ENCODE measurements at places on chromosomes 7 and 10.

GRCh38 chr10:132872658-132873057 lies 69.7 kb downstream of the CFAP46 start:
- DNase-seq, result no peak

GRCh38 chr10:57952741-57953140 lies 315.0 kb downstream of the IPMK start:
- DNase-seq, result peak; percentile 46

GRCh38 chr7:25456467-25457171 lies 228.3 kb upstream of the NPVF start:
- no peak for DNase-seq

DNA sequence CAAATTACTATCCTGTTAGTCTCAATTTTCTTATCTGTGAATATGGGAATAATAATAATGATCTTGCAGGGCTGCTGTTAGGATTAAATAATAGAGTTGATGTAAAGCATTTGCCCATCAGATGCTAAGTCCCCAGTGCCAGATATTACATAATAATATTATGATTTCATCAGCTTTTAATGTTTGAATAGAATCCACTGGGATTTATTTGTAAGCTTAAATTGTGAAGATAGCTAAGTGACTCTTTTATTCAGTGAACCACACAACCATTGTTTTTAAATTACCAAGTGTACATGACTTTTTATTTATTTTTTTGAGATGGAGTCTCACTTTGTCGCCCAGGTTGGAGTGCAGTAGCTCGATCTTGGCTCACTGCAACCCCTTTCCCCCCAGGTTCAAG lies 510.3 kb upstream of the DPP6 start:
- DNase-seq, result no peak

- DNase-seq, result no peak
Observed at GRCh38 chr7:41116817-41117216, 586.1 kb downstream of the INHBA start.

DNA sequence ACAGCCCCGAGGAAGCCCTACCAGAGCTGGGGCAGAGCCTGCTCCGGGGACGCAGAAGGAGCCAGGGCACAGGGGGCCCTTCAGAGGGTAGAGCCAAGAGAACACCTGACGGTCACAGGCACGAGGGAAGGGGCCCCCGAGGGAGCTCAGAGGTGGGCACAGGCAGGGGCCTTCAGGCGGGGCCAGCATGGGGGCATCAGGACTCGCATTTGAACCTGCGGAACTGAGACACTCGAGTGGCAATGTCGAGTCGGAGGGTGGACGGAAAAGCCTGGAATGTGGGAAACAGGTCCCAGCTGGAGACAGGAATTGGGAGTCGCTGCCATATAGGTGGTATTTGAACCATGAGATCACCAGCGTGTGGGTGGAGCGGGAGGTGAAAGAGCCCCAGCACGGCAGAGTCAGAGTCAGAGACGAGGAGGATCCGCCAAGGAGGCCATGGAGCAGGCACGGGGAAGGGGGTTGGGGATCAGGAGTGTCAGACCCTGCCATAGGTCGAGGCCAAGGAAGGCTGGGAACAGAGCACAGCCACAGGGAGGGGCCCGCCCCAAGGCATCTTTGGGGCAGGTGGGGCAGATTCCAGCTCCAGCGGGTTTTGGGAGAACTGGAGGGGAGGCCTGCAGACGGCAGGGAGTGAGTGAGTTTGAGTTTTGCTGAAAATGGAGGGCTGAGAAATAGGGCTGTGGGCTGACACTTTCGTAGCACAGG lies 13.8 kb downstream of the STK32C start:
- DNase-seq, result no peak

DNA sequence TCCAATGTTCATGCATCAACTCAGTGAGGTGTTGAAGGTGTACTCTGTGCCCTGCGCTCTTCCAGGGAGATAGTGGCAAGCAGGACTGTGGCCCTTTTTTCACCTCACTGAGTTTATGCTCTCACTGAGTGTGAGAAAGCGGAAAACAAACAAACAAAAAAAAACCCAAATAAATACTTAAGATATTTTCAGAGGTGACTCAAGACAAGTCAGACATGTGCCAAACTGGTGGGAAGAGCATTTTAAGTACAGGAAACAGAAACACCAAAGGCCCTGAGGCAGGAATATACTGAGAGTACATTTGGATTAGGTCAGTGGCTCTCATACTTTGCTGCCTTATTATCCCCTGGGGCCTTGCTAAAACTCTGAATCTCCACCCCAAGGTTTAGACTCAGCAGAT lies 111.9 kb upstream of the IGFBP3 start:
- DNase-seq, result peak; percentile 2

DNA sequence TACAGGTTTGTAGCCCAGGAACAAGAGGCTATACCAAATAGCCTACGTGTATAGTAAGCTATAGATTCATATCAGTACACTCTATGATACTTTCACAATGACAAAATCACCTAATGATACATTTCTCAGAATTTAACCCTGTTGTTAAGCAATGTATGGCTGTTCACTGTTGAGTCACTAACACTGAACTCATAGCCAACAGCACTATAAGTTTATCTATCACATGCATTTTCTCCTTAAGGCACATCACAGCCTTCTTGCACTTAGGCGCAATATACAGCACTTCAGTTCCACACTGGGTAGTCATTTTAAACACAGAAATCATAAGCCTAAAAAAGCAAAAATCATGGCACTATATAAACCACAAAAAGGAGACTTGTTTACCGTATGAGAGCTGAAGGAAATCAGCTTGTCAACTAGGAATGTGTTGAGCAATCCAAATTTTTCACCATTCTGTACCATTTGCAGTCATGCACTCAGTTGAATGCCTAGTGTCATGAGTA lies 45.6 kb downstream of the ZNF438 start:
- DNase-seq, result no peak

GRCh38 chr10:72066318-72067284 lies 21.8 kb downstream of the SPOCK2 start:
- DNase-seq, result no peak

DNA sequence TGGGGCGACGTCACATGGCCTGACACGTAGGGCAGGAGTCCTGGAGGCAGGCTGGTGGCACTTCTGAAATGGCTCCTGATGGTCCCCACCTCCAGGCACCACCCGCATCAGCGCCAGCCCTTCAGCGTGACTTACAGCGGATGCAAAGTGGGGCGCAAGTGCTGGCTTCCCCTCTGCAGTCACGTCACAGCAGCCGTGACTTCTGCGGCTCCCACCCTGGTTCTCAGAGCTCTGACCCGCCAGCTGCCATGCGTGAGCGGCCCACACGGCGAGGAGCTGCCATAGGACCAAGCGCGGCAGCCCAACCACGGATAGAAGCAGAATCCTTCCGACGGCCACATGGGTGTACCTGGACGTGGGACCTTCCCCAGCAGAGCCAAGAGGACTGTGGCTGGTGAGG lies 159.0 kb downstream of the ELFN1 start:
- no peak for DNase-seq

DNA sequence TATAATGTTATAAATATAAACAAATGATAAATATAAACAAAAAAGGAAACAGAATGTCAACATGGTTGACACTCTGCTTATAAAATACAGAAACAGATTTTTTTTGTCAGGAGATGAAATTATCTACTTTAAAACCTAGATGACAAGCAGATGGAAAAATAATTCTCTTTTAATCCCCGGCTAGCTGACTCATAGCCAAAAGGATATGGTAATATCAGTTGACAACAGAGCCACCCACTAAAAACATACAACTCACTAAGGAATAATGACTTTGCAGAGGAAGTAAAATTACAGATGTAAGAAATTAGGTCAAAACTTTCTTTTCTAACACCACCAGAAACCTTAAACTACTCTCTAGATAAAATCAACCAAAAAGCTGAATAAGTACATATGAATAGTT lies 131.1 kb upstream of the ABCB5 start:
- DNase-seq, result no peak

GRCh38 chr10:50593523-50594376 lies 30.0 kb downstream of the SGMS1 start:
- DNase-seq, result peak; percentile 73

DNA sequence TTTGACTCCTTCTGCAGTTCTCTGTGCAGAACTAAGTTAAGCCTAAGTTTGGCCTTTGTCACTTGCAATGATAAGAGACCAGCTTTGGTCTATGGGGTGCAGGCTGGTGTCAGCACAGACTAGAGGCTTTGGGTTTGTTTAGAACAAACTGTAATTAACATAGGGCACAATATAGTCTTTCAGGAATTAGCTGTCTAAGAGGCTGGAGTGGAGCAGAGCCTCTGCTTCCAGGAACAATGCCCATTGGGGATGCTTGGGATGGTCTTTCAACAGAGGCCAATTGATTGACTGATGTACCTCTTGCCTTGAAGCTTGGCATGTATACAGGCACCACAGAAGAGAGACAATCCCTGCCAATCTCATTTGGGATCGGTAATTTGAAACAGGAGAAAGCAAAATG lies 4.7 kb downstream of the SUFU start:
- DNase-seq, result no peak

DNA sequence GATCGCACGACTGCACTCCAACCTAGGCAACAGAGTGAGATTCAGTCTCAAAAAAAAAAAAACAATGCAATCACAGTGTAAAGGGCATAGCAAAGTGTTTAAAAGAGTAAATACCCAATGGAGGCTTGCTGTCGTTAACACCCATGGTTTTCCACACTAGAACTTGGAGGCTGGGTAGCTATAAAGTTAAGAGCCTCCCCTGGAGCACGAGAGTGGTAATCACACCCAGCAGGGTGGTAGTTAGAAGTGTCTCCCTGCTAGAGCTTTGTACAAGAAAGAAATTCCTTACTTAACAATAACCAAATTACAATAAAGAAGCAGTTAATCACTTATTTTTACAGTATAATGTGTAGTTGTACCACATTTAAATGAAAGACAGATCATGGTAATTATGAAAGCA lies 1078.9 kb downstream of the NRG3 start:
- no peak for DNase-seq

DNA sequence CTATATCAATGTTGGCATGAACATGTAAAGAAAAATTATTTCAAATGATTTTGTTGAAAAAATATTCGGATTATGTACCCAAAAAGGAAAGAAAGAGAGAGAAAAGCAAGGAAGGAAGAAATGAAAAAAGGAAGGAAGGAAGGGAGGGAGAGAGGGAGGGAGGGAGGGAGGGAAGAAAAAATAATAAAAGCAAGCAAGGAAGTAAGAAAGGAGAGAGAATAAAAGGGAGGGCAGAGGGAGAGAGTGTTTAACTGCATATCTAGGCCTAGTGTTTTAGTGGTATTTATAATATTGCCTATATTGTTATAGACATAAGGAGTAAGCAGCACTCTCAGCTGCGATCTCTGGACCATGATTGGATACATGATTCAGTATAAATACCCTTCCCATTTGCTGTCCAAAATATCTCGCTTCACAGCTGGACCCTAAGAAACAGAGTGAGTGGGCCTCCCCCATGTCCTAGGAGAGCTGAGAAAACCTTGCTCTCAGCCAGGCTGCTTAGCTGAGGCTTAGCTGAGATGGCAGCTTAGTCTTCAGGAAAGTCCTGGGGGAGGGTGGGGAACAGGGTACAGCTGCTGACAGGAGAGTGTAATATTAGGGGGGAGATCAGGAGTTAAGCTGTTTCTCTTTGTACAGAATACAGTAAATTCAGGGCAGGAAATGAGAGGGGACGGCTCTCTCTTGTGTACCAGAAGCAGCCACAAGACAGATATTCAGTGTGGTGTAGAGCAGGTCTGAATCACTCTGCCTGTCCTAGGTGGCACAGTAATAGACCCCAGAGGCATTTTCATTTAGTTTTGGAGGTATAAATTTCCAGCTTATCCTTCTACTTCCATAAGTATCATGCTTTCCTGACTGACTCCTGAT lies 66.8 kb upstream of the TARP start:
- no peak for DNase-seq

DNA sequence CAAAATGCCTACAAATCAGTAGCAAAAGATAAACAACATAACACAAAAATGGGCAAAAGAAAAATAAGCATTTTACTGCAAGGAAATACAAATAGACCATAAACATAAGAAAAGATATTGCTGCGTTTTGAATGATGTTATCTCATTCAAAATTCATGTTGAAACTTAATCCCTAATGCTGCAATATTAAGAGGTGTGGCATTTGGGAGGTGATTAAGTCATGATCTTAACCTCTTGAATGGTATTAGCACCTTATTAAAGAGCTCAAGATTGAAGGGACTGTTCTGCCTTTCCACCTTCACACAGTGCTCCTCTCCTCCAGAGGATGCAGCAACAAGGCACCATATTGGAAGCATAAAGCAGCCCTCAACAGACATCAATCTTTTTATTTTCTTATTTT lies 12.4 kb upstream of the TNKS2 start:
- DNase-seq, result no peak

- no peak for DNase-seq
Observed at GRCh38 chr7:105751054-105751453, 125.3 kb downstream of the ATXN7L1 start.

DNA sequence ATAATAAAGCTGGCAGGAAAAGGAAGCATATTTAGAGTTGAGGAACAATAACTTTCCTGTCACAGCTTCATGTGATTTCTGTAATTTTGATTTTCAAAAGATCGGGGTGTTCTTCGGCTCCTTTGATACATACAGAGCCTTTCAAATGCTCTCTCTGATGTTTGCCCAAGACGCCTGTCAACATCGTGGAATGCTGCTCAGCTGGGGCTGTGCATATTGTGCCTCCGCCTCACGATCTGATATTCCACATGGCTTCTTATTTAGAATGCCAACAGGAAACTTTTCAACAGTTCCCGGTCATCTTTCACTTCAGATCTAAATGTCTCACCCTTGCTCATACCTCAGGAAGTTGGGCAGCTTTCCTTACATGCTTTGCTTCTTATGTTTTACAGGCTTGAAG lies 7.3 kb downstream of the NPY start:
- no peak for DNase-seq

DNA sequence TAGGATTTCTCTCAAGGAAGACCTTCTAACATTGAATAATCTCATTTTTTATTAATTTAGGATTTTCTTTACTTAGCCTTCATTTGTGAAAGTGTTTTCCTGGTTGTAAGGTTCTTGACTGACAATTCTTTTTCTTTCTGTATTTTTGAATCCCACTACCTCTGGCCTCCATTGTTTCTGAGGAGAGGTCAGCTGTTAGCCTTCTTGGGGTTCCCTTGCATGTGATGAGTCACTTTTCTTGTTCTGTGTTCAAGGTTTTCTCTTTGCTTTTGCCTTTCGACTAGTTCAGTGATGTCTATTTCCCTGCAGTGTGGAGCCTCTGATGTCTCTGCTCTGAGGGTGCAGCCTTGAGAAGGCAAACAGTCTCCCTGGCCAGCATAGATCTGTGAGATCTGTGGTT lies 304.1 kb upstream of the ZNF32 start:
- no peak for DNase-seq

- peak; percentile 83 for DNase-seq
Observed at GRCh38 chr10:103645141-103646054, 151.9 kb downstream of the NEURL1 start.

All from brain microvascular endothelial cell (primary cell).